ENCODE measurements at places on chromosomes 16 and 17. TPM values are rescaled to one million over a fixed set of nuclear protein-coding genes. Genes with fewer than 3 reads are reported as not detected.

DNA sequence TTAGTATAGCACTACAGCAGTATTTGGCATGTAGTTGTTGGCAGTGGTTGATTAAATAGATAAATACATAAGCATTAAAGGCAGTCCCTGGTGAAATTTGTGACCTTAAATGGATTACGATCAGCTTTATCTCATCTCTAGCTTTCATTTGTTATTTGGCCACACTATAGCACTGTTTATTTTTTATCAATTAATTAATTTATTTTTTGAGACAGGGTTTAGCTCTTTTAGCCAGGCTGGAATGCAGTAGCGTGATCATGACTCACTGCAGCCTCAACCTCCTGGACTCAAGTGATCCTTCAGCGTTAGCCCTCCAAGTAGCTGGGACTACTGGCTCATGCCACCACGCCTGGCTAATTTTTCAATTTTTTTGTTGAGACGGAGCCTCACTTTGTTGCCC, 18.7 kb upstream of the ARHGAP17 start:
- no peak overlapping the region for H3K4me3 ChIP-seq
- H3K27ac ChIP-seq = no peak overlapping the region
- no peaks in the 10 kb centered on the region for H3K36me3 ChIP-seq
- no peaks in the 10 kb centered on the region for H3K27me3 ChIP-seq
- H3K4me1 ChIP-seq = peaks cover 30% of the 10 kb centered on the region
- no peak for DNase-seq

DNA sequence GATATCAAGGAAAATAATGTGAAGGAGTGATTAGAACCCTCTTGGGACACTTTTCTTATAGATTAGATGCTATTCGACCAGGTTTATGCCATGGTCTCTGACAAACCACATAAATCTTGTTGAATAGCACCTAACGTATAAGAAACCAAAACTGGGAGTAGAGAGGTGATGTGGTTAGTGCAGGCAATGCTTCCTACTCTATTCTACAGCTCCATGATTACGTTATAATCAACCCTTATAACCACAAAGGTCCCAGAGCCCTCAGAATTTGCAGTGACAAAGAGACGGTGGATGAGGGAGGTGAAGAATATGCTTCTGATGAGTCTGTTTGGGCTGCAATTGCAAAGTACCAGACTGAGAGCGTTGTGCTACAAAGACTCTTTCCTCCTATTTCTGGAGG, 78.4 kb downstream of the ARHGAP44 start:
- no peaks in the 10 kb centered on the region for H3K4me1 ChIP-seq
- H3K4me3 ChIP-seq = no peak overlapping the region
- no peak overlapping the region for H3K27ac ChIP-seq
- H3K36me3 ChIP-seq = no peaks in the 10 kb centered on the region
- no peak for DNase-seq
- no peaks in the 10 kb centered on the region for H3K27me3 ChIP-seq

DNA sequence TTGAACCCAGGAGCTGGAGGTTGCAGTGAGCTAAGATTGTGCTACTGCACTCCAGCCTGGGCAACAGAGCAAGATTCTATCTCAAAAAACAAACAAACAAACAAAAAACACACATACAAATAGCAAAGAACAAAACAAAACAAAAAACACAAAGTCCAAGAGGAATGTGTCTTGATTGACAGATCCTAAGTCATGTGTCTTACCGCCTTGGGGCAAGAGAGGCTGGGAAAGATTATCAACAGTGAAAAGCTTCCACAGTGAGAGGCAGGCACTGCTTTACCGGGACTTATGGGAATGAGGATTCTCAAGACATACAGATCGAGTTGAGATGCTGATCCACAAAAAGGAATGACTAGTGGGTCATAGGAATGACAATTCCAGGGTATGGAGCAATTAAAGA, 62.7 kb upstream of the GAS7 start:
- H3K36me3 ChIP-seq = no peaks in the 10 kb centered on the region
- no peaks in the 10 kb centered on the region for H3K27me3 ChIP-seq
- H3K4me3 ChIP-seq = no peak overlapping the region
- H3K4me1 ChIP-seq = no peaks in the 10 kb centered on the region
- H3K27ac ChIP-seq = no peak overlapping the region
- DNase-seq = no peak

DNA sequence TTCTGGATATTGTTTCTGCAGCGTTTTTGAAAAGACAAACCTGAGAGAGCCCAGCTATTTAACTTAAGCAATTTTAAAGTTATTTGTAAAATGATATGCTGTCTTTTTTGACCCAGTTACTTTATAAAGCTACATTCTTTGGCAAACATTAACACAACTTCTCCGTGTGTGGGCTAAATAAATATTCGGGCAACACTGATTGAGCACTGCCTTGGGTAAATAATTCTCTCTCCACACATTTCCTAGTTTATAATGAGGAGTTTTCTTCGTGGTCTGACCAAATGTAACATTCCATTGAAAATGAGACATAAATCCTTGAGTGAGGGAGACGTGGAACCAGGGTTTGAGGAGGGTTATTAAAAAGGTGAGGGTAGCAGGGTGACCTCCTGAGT, 142.8 kb downstream of the WWOX start:
- DNase-seq = no peak
- no peaks in the 10 kb centered on the region for H3K4me1 ChIP-seq
- no peaks in the 10 kb centered on the region for H3K27me3 ChIP-seq

The SLFN14 gene
- not detected for total RNA-seq

DNA sequence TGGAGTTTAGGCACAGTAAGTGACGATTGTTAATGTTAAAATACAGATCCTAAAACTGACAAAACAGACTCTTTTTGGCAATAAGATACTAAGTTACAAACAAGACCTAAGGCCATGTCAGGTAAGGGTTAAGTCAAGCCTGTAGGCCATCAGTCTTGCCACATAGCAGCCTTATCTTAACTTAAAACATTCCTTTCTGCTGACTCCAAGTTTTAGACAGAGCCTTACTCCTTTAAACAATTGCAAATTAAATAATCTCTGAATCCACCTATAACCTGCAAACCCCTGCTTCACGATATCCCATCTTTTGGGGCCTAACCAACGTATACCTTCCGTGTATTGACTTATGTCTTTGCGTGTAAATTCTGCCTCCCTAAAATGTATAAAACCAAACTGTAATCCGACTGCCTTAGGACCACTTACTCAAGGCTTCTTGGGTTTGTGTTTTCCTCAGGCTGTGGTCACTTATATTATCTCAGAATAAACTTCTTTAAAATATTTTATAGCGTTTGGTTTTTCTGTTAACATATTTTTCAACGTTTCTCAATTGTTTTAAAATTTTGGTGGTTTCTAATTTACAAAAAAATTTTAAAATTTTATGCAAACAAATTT, 64.4 kb downstream of the EFCAB5 start:
- H3K4me3 ChIP-seq = no peak overlapping the region
- H3K27me3 ChIP-seq = peaks cover 9% of the 10 kb centered on the region
- no peak for DNase-seq
- no peak overlapping the region for H3K27ac ChIP-seq

DNA sequence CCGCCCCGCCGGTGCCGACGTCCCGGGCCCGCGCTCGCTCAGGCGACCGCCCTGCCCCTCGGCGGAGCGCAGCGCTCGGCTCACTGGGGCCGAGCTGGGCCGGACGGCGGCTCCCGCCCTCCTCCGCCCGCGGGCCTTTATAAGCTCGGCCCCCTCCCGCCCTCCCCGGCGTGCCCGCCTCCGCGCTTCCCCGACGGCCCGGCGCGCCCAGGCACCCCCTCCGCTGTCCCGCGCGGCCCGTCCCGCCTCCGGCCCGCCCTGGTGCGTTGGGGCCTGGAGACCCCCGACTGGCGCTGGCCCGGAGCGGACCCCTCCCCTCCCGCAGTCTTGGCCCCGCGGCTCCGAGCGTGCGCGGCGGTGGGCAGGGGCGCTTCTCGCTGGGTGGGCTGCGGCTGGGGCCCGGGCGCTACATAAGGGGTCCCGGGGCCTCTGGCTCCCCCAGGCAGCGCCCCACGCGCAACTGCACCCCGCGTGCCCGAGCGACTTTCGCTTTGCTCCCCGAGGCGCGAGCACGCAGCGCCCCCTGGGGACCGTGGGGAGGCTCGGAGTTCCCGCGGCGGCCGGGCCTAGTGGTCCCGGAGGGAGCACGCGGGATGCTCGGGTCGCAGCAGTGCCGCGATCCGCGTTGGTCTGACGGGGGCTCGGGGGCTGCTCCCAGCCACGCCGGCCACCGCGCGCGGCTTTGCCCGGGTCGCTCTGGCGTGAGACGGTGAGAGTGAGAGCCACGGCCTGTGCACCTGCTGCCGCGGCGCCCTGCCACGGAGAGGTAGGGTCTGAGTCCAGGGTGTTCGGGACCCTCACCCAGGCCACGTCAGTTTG, at the start of gene PIEZO1:
Gene PIEZO1 (minus strand): TSS at position 115 of the 819 bp plus-strand sequence. CDS start 256 bp downstream, outside the sequence.
- peaks cover 43% of the 10 kb centered on the region for H3K4me1 ChIP-seq
- peaks cover 16% of the 10 kb centered on the region for H3K36me3 ChIP-seq
- no peaks in the 10 kb centered on the region for H3K27me3 ChIP-seq

DNA sequence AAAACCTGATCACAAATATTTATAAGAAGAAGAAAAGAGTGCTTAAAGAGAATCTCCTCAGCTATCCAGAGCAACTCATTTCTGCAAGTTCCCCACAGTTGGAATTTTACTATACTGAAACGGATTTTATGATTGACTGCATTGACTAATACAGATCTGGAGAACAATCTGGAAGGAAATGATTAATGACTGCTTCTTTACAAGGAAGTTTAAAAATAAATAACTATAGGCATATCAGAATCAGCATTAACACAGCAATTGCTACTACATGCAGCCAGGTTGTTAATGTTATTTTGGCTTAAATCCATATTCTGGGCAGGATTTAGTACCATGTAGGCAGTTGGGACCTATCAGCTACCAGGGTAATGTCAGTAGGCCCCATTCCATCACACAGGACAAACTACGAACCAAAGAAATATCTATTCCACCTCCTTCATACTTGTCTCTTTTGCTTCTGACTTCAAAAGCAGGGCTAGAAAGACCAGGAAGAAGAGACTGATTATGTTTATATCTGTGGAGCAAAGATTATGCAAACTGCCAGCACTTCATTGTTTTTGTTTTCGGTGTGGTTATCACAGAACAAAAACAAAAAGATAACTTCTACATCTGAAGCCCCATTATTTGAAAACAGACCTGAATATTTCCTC, 3.9 kb downstream of the SKAP1 start:
- no peak for DNase-seq
- peaks cover 49% of the 10 kb centered on the region for H3K36me3 ChIP-seq
- H3K4me1 ChIP-seq = peaks cover 60% of the 10 kb centered on the region
- peak overlapping the region; percentile 65 for H3K27ac ChIP-seq
- no peaks in the 10 kb centered on the region for H3K27me3 ChIP-seq

GRCh38 chr17:29107933-29108822, 65.2 kb downstream of the PIPOX start:
- no peak for DNase-seq
- H3K36me3 ChIP-seq = peaks cover 42% of the 10 kb centered on the region
- H3K27ac ChIP-seq = no peak overlapping the region

GRCh38 chr16:78425891-78426510, 326.5 kb downstream of the WWOX start:
- H3K27ac ChIP-seq = no peak overlapping the region
- H3K36me3 ChIP-seq = peaks cover 13% of the 10 kb centered on the region
- H3K4me1 ChIP-seq = peaks cover 7% of the 10 kb centered on the region
- H3K27me3 ChIP-seq = no peaks in the 10 kb centered on the region

The FNDC8 gene
- not detected for total RNA-seq

The TVP23B gene
- total RNA-seq = 25.5 TPM

DNA sequence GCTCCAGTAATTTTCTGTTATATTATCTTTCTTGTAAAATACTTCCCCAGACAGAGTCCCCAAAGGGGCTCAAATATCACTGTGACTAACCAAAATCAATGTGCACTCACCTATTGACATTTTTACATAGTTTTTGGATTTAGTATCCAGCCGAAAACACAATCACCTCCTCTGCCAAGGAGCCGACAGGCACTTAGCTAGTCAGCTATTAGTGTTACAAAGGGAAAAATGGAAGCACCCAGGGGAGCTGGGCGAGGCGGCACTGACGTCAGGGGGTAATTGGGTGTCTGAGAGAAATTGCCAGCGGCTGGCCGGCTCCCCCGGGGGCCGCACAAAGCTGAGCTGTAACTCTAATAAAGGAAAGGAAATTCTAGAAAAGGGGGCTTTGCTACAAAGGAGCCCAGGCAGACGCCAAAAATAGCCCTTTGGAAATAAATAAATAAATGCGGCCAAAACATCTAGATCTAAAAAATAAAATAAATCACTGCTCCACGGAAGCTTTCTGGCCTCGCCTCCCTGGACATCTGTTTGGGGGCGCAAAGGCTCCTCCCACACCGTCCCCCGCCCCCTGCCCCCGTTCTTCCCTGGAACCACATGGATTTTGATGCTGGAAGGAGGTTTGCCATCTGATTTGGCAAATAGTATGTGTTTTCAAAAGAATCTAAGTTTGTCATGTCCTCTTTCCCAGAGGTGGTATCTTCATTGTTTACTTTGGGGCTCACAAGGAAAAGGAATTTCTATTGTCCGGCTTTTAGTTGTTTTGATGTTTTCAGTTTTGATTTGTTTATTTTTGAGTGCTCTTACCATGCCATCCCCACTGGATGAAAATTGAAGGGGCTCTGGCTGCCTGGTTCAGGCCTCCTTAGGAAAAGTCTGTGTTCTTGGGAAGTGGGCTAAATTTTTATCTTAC, 156.7 kb downstream of the ZNF423 start:
- H3K36me3 ChIP-seq = no peaks in the 10 kb centered on the region
- H3K27ac ChIP-seq = no peak overlapping the region
- no peaks in the 10 kb centered on the region for H3K4me1 ChIP-seq
- DNase-seq = no peak

DNA sequence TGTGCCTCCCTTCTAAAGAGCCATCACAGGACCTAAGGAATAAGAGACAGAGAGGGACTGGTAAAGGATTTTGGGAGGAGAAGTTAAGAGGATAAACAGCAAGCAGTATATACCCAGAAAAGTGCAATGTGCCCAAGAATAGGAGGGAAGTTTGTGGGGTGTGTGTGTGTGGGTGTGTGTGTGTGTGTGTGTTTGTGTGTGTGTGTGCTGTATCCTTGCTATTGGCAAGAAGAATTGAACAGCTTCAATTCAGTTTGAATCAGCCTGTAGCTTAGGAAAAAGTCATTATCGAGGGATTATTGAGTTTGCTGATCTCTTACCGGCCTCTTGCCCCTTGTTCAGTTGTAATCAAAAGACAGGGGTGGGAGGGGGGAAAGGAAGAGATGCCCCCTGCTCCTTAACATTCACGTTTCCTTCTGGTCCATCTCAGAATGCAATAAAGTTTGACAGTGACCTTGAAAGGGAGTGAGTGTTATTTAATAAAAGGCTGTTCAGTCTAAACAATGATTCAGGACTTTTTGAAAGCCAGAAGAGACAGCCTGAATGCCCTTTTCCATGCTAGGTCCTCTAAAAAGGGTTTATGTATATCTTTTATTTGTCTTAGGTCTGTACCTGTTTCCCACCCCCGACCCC, 23.9 kb upstream of the MAPT start:
- H3K4me3 ChIP-seq = no peak overlapping the region
- no peak overlapping the region for H3K27ac ChIP-seq
- H3K4me1 ChIP-seq = peaks cover 26% of the 10 kb centered on the region
- H3K36me3 ChIP-seq = no peaks in the 10 kb centered on the region
- peaks cover 15% of the 10 kb centered on the region for H3K27me3 ChIP-seq
- DNase-seq = no peak

- no peak overlapping the region for H3K4me3 ChIP-seq
- H3K27me3 ChIP-seq = peaks cover 24% of the 10 kb centered on the region
- H3K36me3 ChIP-seq = no peaks in the 10 kb centered on the region
- no peak for DNase-seq
- H3K4me1 ChIP-seq = peaks cover 13% of the 10 kb centered on the region
- no peak overlapping the region for H3K27ac ChIP-seq
Measured at GRCh38 chr16:11655655-11656054, 12.6 kb upstream of the SNN start.

GRCh38 chr17:11242411-11242810, 1.4 kb downstream of the SHISA6 start:
- H3K4me3 ChIP-seq = no peak overlapping the region
- DNase-seq = no peak
- H3K4me1 ChIP-seq = no peaks in the 10 kb centered on the region
- peaks cover 4% of the 10 kb centered on the region for H3K36me3 ChIP-seq
- peak overlapping the region; percentile 44 for H3K27ac ChIP-seq
- peaks cover 21% of the 10 kb centered on the region for H3K27me3 ChIP-seq
